ENCODE measurements at places on chromosomes 6 and 20. TPM values are rescaled to one million over a fixed set of nuclear protein-coding genes. Genes with fewer than 3 reads are reported as not detected.

The SPAG4 gene
- total RNA-seq = 37.0 TPM

DNA sequence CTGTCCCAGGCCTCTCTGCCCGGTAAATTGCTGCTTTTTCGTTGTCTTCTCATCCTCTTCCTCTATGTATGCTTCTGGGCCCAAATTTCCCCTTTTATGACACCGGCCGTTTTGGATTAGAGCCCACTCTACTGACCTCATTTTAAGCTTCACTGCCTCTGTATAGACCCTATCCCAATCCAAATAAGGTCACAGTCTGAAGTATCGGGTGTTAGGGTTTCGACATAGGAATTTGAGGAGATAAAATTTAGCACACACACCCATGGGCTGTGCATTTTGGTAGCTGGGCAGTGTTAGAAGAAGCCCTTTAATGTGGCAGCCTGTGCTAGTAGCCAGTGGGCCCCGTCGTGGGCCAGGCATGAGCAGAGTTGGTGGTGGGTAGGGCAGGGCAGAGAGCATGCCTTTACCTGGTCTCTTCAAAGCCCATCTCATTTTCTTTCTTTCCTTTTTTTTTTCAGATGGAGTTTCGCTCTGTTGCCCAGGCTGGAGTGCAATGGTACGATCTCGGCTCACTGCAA is 27.9 kb upstream of the EZR start:
- no peak for DNase-seq

The CRYBG1 gene
- 16.3 TPM for total RNA-seq

The CGAS gene
- total RNA-seq = 3.4 TPM

The GTSF1L gene
- total RNA-seq = not detected

- DNase-seq = peak; percentile 99
Observed at GRCh38 chr6:137233911-137234863, 15.0 kb upstream of the IFNGR1 start.

DNA sequence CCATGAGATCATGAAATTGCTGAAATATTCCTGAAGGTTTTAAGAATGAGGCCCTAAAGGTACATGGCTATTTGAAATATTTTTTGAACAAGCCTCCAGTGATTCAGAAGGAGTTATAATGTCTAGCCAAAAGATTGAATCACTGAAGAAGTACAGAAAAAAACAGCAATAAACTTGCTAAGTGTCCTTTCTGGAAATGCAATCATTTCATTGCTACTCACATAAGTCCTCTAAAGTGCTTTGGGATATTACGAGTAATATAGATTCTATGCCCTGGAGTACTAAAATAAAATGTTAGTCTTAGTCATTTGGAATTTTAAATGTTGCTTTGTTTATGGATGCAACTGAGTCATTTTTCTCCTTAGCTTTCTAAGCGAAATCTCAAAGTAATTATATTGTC is 32.7 kb downstream of the CENPW start:
- DNase-seq = no peak

GRCh38 chr6:125930765-125931418 is 25.7 kb upstream of the HINT3 start:
- peak; percentile 34 for DNase-seq

The PRSS35 gene
- not detected for total RNA-seq

DNA sequence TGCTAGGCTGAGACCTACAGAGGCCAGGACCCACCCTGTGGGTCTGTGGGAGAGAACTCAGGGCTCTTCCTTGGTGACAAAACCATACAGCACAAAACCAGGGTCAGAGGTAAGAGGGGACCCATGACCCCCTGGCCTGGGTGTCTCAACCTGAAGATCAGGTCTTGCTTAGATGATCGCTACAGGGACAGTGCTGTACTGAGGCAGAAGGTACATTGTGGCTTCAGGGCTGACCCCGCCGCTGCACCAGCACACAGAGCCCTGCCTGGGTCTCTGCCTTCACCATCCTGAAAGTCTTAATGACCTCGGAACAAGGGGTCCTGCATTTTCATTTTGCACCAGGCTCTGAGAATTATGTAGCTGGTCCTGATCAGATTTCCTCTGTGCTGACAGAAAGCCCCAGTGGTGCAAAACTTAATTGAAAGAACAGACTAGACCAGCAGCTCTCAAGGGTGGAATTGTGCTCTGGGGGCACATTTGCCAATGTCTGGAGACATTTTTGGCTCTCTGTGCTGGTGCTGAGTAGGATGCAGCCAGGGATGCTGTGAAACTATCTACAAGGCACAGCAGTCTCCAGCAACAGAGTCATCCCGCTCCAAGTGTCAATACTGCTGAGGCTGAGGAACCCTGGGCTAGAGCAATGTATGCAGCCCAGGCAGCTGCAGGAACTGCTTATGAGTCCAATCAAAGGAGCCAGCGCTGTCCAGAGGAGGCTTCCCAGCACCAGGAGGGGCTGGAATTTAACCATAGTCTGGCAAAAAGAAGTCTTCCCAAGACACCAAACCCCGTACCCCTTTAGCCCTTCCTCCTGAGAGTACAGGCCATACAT is 254.9 kb downstream of the ERMARD start:
- DNase-seq = no peak

DNA sequence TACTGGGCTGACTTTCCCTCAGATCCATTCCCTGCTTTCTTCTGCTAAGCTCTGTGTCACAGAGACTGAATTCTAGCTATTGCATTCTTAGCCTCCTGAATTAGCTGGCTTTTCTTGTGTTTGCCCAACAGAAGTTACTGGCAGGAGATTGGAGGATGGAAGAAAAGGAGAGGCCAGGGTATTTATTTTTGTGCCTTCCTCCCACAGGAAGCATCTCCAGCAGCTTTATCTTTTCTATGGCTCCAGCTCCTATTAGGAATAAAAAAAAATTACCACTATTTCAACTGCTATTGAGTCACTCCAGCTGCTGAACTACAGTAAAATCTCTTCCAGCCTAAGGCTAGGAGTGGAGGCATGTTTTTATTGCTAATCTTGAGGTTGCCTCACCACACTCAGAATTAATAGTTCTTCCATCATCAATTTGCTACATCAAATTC is 492.4 kb downstream of the RFPL4B start:
- DNase-seq = peak; percentile 18

The TMEM74B gene
- total RNA-seq = 0.17 TPM

- DNase-seq = no peak
Observed at GRCh38 chr6:167990016-167990945, 7.2 kb upstream of the KIF25 start.

- DNase-seq = peak; percentile 82
Observed at GRCh38 chr6:89750338-89750737, 69.3 kb downstream of the MDN1 start.

GRCh38 chr6:159808647-159809046 is 8.6 kb downstream of the PNLDC1 start:
- no peak for DNase-seq

DNA sequence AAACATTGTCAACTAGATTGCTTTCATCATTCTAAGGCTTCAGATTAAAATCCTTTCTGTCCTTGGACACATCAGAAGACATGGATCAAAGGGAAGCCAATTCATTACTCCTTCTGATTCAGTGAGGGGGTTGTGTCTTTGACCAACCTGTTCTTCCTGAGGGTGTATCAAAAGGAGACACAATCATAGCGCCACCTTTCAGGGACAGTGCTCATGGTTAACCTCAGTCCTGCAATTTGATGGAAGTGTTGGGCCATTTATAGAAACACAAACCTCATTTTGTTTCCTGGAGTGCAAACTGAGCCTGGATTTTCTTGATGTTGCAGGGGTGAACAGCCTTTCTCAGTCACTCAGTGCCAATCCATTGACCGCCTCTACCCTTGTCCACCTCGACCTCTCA is 163.9 kb upstream of the SCGN start:
- no peak for DNase-seq

DNA sequence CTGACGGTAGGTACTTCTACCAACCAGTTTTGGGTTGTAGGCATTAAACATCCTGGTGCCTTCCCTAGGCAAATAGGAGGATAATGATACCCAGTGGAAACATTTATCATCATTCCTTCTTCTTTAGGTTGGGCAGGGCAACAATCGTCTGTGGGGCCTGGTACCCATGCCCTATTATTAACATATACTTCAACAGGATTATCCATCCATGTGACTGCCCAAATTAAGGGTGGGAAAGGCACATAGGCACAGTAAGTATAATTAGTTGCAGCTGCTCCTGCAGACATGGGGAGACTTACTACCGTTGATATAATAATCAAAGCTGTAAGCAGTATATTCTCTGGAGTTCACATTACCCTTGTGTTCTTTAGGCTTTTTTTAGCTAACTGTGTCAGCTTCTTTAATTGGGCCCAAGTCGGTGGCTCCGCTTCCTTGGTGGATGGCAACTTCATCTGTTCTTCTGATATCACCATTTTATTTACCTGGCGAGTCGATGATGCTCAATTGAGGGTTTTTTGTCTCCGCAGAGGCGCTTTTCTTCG is 16.8 kb downstream of the RPL7L1 start:
- no peak for DNase-seq
